ENCODE measurements at places on chromosomes 1 and 21. TPM values are rescaled to one million over a fixed set of nuclear protein-coding genes. Genes with fewer than 3 reads are reported as not detected.

Gene ANKRD34A
- total RNA-seq, result 0.62 TPM

Gene OR2T35
- not detected for total RNA-seq

Gene CASQ1
- total RNA-seq, result 0.50 TPM

Gene C1orf87
- not detected for total RNA-seq

Gene FCRL1
- not detected for total RNA-seq

Gene FCGR2B
- not detected for total RNA-seq

Gene CLDN17
- not detected for total RNA-seq

Gene RRP1B
- total RNA-seq, result 14.4 TPM

Gene S100B
- total RNA-seq, result 0.12 TPM

Gene C1orf141
- total RNA-seq, result not detected

Gene BCAR3
- 18.2 TPM for total RNA-seq

Gene SPATA45
- total RNA-seq, result 0.53 TPM

Gene NGF
- total RNA-seq, result 7.7 TPM

Gene IBA57
- 3.7 TPM for total RNA-seq

Gene KHDC4
- total RNA-seq, result 27.4 TPM

Gene DMRTA2
- total RNA-seq, result 0.13 TPM

Gene CD1B
- total RNA-seq, result not detected

Gene IL6R
- total RNA-seq, result 22.7 TPM

Gene FGR
- total RNA-seq, result not detected

Gene KIAA0040
- total RNA-seq, result 0.81 TPM

Gene MRPL20
- 119 TPM for total RNA-seq

Gene AGT
- 1.5 TPM for total RNA-seq

Gene ERICH3
- not detected for total RNA-seq

Gene MKNK1
- 15.7 TPM for total RNA-seq

Gene LYSMD1
- total RNA-seq, result 5.8 TPM

Gene RCAN1
- total RNA-seq, result 225 TPM

Gene ZMYND12
- total RNA-seq, result 0.92 TPM

Gene LENEP
- total RNA-seq, result 0.99 TPM

Gene LCA5L
- total RNA-seq, result 1.3 TPM

Gene TINAGL1
- 212 TPM for total RNA-seq

Gene RAVER2
- total RNA-seq, result 3.3 TPM

Gene ANKRD45
- 0.40 TPM for total RNA-seq

Gene AK4
- 12.8 TPM for total RNA-seq

Gene TCEA3
- 14.0 TPM for total RNA-seq

Gene CHIA
- not detected for total RNA-seq

Gene PEAR1
- total RNA-seq, result 15.9 TPM

Gene SRSF10
- total RNA-seq, result 92.7 TPM

Gene ANKRD35
- total RNA-seq, result 8.5 TPM

Gene IFT25
- total RNA-seq, result 25.8 TPM

Gene PRAMEF6
- total RNA-seq, result not detected

Gene PRELP
- total RNA-seq, result 2.7 TPM

Gene CCDC27
- total RNA-seq, result not detected

Gene STUM
- not detected for total RNA-seq

Gene SLC44A3
- 1.7 TPM for total RNA-seq

Gene TLCD4
- 0.99 TPM for total RNA-seq

Gene CFAP410
- 13.4 TPM for total RNA-seq

Gene ITLN2
- total RNA-seq, result not detected

Gene C4BPA
- total RNA-seq, result not detected

Gene SPOCD1
- 43.3 TPM for total RNA-seq

Gene SZRD1
- 26.0 TPM for total RNA-seq

Gene RIPK4
- 46.8 TPM for total RNA-seq

Gene AGRN
- 24.4 TPM for total RNA-seq

Gene MYOG
- total RNA-seq, result not detected

Gene SAMD13
- total RNA-seq, result 1.1 TPM

Gene PTPN22
- total RNA-seq, result 1.1 TPM

Gene AGMAT
- 1.1 TPM for total RNA-seq
